B cell (primary cell): ENCODE measurements at places on chromosomes 13 and 19. TPM values are rescaled to one million over a fixed set of nuclear protein-coding genes. Genes with fewer than 3 reads are reported as not detected.
A peak's percentile ranks its signal among the peaks of the same experiment; 100 is the strongest.

The C19orf33 gene
- total RNA-seq = 1.2 and 2.0 TPM in 2 replicates

The DCT gene
- 0.10 and 0.22 TPM in 2 replicates for total RNA-seq

DNA sequence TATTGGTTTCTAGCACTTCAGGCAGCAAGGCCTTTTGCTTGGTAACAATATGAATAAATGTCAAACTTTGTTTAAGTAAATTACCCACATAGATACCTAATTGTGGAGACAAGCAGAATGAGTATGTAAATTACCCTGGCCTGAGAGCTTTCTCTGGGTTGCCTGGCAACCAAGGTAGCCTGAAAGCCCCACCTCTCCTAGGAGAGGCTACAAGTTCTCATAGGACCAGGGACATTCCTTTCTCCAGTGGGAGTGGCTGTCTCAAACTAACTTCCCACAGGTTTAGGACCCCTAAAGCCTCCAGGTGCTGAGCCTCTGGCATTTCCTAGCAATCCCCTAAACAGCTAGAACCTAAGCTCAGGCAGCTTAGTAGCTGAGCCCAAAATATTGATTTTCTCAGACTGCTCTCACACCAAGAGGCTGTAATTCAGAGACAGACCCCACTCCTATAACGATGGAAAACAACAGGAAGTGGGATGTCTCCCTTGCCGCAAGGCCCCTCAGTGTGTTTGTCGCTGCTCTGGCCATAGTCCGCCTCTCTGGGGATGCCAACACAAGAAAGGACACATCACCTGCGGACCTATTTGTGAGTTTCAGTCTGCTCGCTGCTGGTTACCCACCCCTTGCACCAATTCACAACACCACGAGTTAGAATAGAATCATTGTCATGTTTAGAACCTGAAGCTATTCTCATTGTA is 207.3 kb downstream of the DLEU7 start:
- peak; percentile 84 for DNase-seq
- peak overlapping the region; percentile 95 for H3K27ac ChIP-seq
- H3K4me3 ChIP-seq = no peak overlapping the region
- H3K36me3 ChIP-seq = no peaks in the 10 kb centered on the region
- H3K27me3 ChIP-seq = no peaks in the 10 kb centered on the region

The ZNF726 gene
- 5.6 and 8.3 TPM in 2 replicates for total RNA-seq

The APC2 gene
- total RNA-seq = 0.12 and 0.15 TPM in 2 replicates

- H3K4me1 ChIP-seq = no peaks in the 10 kb centered on the region
- no peaks in the 10 kb centered on the region for H3K36me3 ChIP-seq
Measured at GRCh38 chr13:108437496-108437895, 168.0 kb downstream of the TNFSF13B start.

- H3K36me3 ChIP-seq = no peaks in the 10 kb centered on the region
- no peaks in the 10 kb centered on the region for H3K27me3 ChIP-seq
- H3K4me3 ChIP-seq = no peak overlapping the region
- H3K4me1 ChIP-seq = peaks cover 39% of the 10 kb centered on the region
- DNase-seq = no peak
Measured at GRCh38 chr19:11551603-11552235, 7.3 kb downstream of the ELOF1 start.

GRCh38 chr13:49265822-49266221 is 18.1 kb downstream of the CDADC1 start:
- no peak for DNase-seq
- no peak overlapping the region for H3K4me3 ChIP-seq
- no peak overlapping the region for H3K27ac ChIP-seq
- no peaks in the 10 kb centered on the region for H3K4me1 ChIP-seq
- H3K36me3 ChIP-seq = peaks cover 7% of the 10 kb centered on the region

DNA sequence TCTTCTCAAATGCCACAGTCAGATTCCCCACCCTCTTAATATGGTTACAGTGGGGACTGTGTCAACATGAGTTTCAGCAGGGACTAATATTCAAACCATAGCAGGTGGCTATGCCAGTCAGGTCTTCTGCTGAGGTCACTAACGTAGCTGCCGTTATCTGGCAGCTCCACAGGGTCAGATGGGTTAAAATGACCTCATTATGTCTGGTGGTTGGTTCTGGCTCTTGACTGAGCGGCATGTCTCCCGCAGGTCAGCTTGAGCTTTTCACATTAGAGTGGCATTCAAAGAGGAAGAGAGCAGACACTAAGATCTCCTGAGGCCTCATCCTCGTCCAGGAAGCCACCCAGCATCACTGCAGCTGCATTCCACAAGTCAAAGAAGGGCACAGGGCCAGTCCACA is 21.4 kb upstream of the IPO5 start:
- DNase-seq = no peak
- H3K4me1 ChIP-seq = no peaks in the 10 kb centered on the region
- peaks cover 2% of the 10 kb centered on the region for H3K27me3 ChIP-seq
- no peaks in the 10 kb centered on the region for H3K36me3 ChIP-seq

- H3K4me1 ChIP-seq = peaks cover 74% of the 10 kb centered on the region
- H3K27ac ChIP-seq = no peak overlapping the region
- peak; percentile 49 for DNase-seq
- no peaks in the 10 kb centered on the region for H3K36me3 ChIP-seq
Measured at GRCh38 chr19:1749373-1750342, 3.6 kb upstream of the ONECUT3 start.

The ZNF561 gene
- 44.5 and 56.8 TPM in 2 replicates for total RNA-seq

DNA sequence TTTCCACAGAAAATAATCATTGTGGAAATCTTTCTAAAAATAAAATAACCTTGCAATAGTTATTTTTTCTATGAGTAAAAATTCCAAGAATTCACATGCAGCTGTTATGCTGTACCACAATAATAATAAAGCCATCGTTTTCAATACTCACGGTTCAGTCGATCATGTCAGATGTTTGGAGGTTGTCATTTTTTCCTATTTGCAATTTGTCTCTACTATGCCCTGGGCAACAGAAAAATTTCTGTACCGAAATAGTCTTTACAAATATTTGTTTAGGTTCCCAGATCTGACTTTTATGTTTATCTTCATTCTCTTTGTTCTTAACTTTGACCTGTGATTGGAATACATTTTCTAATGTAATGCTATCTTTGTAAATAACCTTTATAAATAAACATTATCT is 79.7 kb downstream of the ESD start:
- H3K36me3 ChIP-seq = peaks cover 27% of the 10 kb centered on the region
- H3K4me3 ChIP-seq = no peak overlapping the region
- no peak overlapping the region for H3K27ac ChIP-seq
- H3K4me1 ChIP-seq = no peaks in the 10 kb centered on the region
- DNase-seq = no peak
- H3K27me3 ChIP-seq = no peaks in the 10 kb centered on the region

DNA sequence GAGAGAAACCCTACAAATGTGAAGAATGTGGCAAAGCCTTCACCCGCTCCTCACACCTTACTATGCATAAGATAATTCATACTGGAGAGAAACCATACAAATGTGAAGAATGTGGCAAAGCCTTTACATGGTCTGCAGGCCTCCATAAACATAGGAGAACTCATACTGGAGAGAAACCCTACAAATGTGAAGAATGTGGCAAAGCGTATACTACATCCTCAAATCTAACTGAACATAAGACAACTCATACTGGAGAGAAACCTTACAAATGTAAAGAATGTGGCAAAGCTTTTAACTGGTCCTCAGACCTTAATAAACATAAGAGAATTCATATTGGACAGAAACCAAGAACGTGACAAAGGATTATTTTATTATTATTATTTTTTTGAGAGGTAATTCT is 30.7 kb downstream of the ZNF486 start:
- no peaks in the 10 kb centered on the region for H3K27me3 ChIP-seq
- H3K27ac ChIP-seq = no peak overlapping the region
- H3K4me3 ChIP-seq = peak overlapping the region; percentile 20

GRCh38 chr19:8331263-8331845 is 10.1 kb downstream of the RPS28 start:
- H3K27ac ChIP-seq = no peak overlapping the region
- H3K4me1 ChIP-seq = peaks cover 5% of the 10 kb centered on the region
- H3K27me3 ChIP-seq = no peaks in the 10 kb centered on the region

GRCh38 chr13:74555276-74555625 is 421.0 kb upstream of the KLF12 start:
- DNase-seq = no peak
- no peaks in the 10 kb centered on the region for H3K36me3 ChIP-seq
- H3K4me3 ChIP-seq = no peak overlapping the region

DNA sequence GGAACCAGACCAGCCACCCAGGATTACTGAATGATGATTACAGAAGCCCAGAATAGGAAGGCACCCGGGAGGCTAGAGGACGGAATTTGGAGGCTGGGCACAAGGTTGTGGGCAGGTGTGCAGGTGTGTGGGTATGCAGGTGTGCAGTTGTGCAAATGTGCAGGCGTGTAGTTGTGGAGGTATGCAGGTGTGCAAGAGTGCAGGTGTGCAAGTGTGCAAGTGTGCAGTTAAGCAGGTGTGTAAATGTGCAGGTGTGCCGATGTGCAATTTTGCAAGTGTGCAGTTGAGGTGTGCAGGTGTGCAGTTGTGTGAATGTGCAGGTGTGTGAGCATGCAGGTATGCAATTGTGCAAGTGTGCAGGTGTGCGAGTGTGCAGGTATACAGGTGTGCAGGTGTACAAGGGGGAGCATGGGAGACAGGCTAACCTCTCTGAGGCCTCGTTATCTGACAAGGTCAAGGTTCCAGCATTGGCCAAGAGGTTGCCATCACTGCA is 131.8 kb downstream of the KCTD15 start:
- no peaks in the 10 kb centered on the region for H3K36me3 ChIP-seq
- H3K27me3 ChIP-seq = no peaks in the 10 kb centered on the region
- H3K4me3 ChIP-seq = no peak overlapping the region
- no peak for DNase-seq
- no peaks in the 10 kb centered on the region for H3K4me1 ChIP-seq

The OR7A5 gene
- total RNA-seq = not detected in 2 replicates

The C2CD4C gene
- not detected in 2 replicates for total RNA-seq

- H3K36me3 ChIP-seq = no peaks in the 10 kb centered on the region
- no peak within 1 kb of the TSS for H3K27ac ChIP-seq
- peaks cover 7% of the 10 kb centered on the region for H3K4me1 ChIP-seq
- H3K27me3 ChIP-seq = peaks cover 18% of the 10 kb centered on the region
- H3K4me3 ChIP-seq = no peak within 1 kb of the TSS
Measured at GRCh38 chr19:51458051-51458645, at the start of gene SIGLEC8. Gene SIGLEC8, minus strand, starts transcription at chr19:51458454. Its CDS starts 67 bp downstream, at chr19:51458387.

GRCh38 chr13:103525530-103525929 is 459.3 kb upstream of the SLC10A2 start:
- no peak for DNase-seq
- H3K4me3 ChIP-seq = no peak overlapping the region
- H3K36me3 ChIP-seq = no peaks in the 10 kb centered on the region
- H3K27me3 ChIP-seq = no peaks in the 10 kb centered on the region

The SYT5 gene
- total RNA-seq = 0.94 and 1.2 TPM in 2 replicates

DNA sequence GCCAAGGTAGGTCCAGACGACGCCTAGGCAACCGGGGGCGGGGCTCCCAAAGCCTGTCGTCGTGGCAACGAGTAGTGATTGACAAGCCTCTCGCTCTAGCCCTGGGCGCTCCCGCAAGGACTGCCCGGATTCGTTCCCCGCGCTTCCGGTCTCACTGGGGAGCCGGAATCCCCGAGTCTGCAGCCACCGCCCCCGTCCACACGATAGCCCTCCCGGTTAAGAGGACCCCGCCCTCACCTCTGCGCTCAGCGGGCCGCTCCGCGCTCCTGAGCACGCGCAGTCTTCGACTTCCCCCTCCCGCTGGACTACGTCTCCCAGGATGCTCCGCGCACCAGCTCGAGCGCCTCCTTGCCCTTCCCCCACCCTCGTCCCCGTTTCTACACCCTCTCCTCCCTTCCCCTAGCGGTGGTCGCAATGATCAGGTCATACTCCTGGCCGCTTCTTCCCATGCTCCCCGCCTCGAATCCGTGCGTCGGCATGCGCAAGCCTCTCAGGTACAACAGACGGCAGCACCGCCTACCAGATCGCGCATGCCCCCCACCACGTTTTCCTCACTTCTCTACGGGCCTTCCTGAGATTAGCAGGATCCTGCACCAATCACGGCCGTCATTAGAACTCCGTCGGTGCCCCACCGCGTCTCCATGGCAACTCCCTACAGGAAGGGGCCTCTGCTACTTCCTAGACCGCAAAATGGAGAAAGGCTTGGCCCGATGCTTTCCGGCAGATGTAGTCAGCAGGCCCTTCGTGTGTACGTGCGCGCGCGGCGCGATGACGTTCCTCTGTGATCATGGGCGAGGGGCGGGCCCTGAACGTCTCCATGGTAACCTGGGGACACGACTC is at the start of gene MZF1:
TSS of gene MZF1 (minus strand) at position 518 of the 840 bp plus-strand sequence. CDS start 1,946 bp downstream, outside the sequence.
- no peaks in the 10 kb centered on the region for H3K27me3 ChIP-seq
- peak within 1 kb of the TSS; percentile 74 for H3K4me3 ChIP-seq
- peaks cover 37% of the 10 kb centered on the region for H3K4me1 ChIP-seq
- peak within 1 kb of the TSS; percentile 99 for H3K27ac ChIP-seq
- H3K36me3 ChIP-seq = peaks cover 14% of the 10 kb centered on the region

GRCh38 chr19:4985551-4985991 is 16.7 kb downstream of the KDM4B start:
- H3K27ac ChIP-seq = no peak overlapping the region
- no peak for DNase-seq
- H3K27me3 ChIP-seq = no peaks in the 10 kb centered on the region
- H3K36me3 ChIP-seq = no peaks in the 10 kb centered on the region

- DNase-seq = no peak
- no peak overlapping the region for H3K27ac ChIP-seq
- no peaks in the 10 kb centered on the region for H3K27me3 ChIP-seq
- no peaks in the 10 kb centered on the region for H3K36me3 ChIP-seq
- peaks cover 3% of the 10 kb centered on the region for H3K4me1 ChIP-seq
Measured at GRCh38 chr13:51283371-51283770, 56.1 kb upstream of the SERPINE3 start.

The IGFLR1 gene
- total RNA-seq = 245 and 248 TPM in 2 replicates

DNA sequence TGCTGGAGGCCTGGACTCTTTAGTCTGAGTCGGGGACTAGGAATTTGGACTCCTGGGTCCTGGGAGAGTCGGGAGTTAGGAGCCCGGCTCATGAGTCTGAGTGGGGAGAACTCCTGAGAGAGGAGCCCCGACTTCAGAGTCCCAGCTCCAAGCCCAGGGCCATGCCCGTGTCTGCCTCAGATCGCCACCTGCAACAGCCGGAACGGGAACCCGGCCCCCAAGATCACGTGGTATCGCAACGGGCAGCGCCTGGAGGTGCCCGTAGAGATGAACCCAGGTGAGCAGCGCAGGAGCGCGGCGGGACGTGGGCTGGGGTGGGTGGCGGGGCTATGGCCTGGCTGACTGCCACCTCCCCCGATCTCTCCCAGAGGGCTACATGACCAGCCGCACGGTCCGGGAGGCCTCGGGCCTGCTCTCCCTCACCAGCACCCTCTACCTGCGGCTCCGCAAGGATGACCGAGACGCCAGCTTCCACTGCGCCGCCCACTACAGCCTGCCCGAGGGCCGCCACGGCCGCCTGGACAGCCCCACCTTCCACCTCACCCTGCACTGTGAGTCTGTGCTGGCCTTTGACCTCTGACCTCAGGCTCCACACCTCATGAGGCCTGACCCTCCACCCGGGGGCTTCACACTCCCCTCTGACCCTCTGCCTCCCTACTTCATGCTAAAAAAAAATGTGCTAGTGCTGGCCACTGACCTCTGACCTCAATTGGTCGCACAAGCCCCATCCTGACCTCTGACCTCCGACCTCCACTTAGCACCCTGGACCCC is 4.4 kb downstream of the BCAM start:
- H3K4me1 ChIP-seq = peaks cover 10% of the 10 kb centered on the region
- no peaks in the 10 kb centered on the region for H3K27me3 ChIP-seq
- no peak overlapping the region for H3K27ac ChIP-seq
